ENCODE measurements at places on chromosomes 5 and 9.

DNA sequence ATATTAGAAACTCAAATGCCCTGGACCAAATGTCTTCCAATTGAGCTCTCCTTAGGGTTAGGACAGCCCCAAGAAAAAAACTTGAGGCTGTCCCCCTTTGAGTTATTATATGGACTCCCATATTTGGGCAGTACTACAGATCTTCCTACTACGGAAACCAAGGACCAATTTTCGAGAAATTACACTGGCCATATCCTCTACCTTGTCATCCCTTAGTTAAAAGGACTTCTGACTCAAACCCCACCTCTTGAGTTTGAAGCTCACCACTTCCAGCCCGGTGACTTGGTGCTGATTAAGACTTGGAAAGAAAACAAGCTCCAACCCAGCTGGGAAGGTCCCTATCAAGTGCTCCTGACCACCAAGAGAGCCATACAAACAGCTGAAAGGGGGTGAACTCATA is 497.0 kb upstream of the GRAMD2B start:
- no peak for DNase-seq

DNA sequence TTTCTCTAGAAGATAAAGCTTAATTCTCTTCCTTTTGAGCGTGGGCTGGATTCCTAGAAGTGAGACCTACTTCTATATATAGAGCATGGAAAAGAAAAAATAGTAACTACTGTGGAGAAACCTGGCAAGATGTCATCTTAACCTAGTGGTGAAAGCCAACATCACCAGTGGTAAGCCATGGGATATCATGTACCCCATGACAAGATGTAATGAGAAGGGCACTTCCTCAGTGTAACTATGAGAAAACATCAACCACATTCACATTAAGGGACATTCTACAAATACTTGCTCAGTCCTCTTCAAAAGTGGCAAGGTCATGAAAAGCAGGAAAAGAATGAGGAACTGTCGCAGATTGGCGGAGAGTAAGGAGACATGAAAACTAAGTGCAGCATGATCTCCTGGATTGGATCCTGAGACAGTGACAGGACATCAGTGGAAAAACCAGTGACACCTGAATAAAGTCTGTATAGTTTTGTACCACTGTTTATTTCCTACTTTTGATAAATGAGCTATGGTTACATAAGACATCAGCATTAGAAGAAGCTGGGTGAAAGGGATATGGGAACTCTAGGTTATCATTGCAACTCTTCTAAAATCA is 65.4 kb downstream of the PRRC1 start:
- DNase-seq = no peak

- no peak for DNase-seq
These were observed 15.0 kb downstream of the FBXO38 start for GRCh38 chr5:148398698-148399121.

DNA sequence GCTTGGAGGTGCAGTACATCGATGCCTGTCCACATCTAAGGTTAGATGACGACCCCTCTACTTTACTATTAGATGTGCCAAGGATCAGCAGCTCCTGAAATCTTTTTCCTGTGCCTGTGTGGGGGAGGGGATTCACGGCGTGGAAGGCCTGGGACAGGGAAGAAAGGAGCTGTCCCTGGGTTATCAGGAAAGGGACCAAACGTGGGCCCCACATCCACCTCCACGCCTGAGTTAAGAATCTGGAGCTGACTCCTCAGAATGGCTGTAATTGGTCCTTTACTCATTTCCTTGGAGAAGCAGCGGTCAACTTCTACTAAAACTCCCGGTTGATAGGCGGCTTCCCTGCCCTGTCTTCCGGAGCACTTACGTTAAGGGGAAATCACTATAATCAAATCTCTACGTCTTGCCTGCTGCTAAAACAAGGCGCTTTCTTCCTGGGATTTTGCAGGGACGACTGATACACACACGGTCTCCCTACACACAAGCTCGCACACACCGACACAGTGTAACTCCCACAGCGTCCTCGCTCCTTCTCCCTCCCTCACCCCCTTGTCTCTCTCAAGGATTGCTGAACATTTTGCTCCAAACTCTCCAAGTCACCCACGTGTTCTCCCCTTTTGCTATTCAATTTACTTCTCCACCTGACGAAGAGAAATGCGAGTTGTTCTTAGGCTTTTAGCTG is 1.4 kb downstream of the PDE4D start:
- no peak for DNase-seq

DNA sequence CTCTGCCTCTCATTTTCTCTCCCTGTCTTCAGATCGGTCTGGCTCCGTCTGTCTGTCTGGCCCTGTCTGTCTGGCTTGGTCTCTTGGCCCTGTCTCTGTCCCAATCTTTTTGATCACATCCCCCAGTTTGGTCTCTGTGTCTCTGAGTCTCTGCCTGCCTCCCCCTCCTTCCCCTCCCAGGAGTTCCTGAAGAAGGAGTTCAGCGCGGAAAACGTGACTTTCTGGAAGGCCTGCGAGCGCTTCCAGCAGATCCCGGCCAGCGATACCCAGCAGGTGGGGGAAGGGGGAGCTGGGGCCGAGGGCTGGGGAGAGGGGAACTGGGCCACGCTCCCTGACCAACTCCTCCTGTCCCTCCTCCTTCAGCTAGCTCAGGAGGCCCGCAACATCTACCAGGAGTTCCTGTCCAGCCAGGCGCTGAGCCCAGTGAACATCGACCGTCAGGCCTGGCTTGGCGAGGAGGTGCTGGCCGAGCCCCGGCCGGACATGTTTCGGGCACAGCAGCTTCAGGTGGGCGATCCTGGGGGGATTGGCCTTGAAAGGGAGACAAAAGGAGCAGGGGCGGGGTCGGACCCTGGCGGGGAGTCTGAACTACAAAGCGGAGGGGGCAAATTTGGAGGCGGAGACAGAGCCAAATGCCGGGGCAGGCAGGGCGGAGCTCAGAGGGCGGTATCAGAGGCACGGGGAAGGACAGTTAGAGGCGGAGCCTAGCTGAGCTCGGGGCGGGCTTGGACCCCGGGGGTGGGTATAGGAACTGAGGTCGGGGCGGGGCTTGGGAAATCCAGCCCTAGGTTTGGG is 9.0 kb downstream of the RGS14 start:
- DNase-seq = peak; percentile 85
